Stimulated activated CD8-positive, alpha-beta memory T cell treated with anti-CD3 and anti-CD28 coated beads, Interleukin-15, amount 100 ng/mL, for 48 hours (primary cell): ENCODE measurements at places on chromosomes 12 and 14.

- DNase-seq = no peak
Measured at GRCh38 chr14:52939427-52939826, 11.4 kb downstream of the FERMT2 start.

GRCh38 chr14:61836184-61836583 lies 74.0 kb downstream of the SNAPC1 start:
- no peak for DNase-seq

GRCh38 chr14:24100197-24100981 lies 6.3 kb downstream of the PCK2 start:
- DNase-seq = no peak

- DNase-seq = no peak
Measured at GRCh38 chr12:14577344-14577743, 9.7 kb upstream of the PLBD1 start.

GRCh38 chr14:30156571-30156970 lies 228.9 kb upstream of the PRKD1 start:
- DNase-seq = no peak

- no peak for DNase-seq
Measured at GRCh38 chr12:108806921-108807320, 50.5 kb downstream of the SSH1 start.

DNA sequence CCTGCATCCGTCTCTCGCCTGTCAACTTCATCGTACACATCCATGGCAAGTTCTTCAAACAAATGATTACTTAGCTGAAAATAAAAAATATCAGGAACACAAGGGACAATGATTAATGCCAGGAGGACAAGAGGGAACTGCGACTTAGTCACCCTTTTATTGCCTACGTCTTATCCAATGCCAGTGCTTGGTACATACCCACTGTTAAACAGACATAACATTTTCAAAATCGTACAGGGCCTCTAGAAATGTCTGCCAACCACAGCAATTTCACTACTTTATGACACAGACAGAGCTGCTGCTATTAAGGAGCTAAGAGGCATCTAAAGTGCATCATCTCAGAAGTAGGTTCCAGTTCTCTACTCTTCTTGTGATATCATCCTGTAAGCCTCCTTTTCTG lies 34.6 kb downstream of the GIT2 start:
- no peak for DNase-seq

- DNase-seq = peak; percentile 3
Measured at GRCh38 chr12:68042212-68042699, 53.0 kb downstream of the IFNG-AS1 start.

DNA sequence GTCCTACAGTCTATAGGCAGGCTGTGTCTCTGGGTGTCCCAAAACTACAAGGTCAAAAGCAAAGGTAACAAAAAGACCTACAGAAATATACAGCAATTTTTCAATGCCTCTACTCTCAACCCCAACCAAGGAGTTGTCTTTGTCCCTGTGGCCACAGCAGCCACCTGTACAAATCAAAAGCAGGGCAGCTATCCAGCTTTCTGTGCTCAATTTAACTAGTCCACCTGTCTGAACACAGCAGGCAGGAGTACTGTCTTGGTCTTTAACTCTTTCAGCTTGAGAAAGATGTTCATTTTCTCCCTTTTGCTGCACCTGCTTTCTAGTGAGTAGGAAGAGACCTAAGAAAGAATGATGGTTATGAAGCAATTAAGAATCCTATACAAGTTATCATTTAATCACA lies 19.7 kb downstream of the GDF11 start:
- no peak for DNase-seq

DNA sequence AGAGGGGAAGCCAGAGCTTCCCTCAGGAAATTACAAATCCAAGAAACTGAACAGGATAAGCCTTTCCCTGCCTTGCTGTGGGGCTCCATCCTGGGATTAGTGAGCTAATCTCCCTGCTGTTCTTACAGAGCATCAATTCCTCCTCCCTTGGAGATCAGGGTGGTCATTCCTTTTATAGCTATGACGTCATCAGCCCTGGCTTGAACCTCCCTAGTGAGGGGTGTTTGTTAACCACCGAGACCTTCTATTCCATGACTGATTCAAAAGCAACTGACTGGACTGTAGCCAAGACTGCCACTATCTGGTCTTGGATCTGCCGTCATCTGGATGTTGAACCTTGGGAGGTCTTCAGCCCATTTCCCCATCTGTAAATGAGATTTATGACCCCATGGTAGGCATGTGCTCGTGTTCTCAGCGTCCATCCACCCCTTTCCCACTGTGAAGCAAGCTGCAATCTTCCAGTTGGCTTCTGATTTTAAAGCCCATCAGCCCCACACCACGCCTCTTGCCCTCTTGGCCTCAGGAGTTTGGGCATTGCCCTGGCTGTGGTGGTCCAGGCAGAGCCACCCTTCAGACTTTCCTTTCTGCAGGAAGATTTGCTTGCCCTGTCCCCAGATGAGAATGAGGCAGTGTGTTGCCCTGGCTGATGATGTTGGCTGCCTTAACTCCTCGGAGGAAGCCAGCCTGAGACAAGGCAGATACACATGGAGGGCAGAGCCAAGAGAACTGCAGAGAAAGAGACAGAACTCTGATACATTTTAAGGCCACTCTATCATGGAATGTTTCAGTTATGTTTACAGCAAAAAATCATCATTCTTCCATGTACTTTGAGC lies 59.6 kb upstream of the ACTN1 start:
- no peak for DNase-seq

DNA sequence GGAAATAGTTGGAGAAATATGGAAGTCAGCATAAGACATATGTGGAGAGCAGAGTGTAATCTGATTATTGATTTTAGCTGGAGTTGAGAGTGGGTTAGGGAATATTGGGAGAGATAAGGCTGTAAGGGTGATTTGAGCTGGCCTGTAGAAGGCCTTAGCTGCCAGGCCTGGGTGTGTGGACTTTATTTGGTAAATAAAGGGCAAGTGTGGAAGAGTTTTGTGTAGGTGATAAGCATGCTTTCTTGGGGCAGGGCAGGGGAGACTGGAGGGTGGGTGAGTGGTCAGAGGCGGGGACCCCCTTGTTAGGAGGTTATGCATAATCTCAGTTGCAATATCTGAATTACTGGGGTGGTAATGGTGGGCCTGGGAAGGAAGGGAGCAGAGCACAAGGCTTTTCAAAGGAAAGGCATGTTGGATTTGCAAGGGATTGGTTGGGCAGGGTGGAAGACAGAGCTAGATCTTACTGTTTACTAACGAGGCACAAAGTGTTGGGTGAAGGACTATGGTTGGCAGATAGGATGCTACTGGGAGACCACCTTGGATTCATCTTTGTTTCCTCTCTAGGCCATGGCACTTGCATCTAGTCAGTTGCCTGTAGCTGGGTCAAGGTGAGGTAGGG lies 5.5 kb downstream of the KHNYN start:
- DNase-seq = no peak

DNA sequence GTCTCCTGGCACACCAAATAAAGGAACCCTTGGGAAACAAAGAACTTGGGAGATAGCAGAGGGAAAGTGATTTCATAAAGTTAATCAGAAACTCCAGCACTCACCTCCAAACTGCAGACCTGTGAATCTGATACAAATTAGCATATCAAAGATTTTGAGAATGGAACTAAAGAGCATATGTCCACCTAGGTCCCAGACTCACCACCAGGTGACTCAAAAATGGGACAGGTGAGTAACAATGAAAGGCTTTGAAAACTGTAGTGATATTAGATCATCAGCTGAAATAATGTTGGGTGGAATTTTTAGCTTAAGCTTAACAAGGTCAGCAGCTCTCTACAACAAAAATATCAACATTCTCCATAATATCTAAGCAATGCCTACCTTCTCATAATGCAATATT lies 214.8 kb downstream of the RERGL start:
- DNase-seq = no peak

GRCh38 chr12:98351089-98351488 lies 164.3 kb upstream of the TMPO start:
- DNase-seq = no peak

GRCh38 chr12:60830381-60830780 lies 1234.6 kb downstream of the SLC16A7 start:
- no peak for DNase-seq

DNA sequence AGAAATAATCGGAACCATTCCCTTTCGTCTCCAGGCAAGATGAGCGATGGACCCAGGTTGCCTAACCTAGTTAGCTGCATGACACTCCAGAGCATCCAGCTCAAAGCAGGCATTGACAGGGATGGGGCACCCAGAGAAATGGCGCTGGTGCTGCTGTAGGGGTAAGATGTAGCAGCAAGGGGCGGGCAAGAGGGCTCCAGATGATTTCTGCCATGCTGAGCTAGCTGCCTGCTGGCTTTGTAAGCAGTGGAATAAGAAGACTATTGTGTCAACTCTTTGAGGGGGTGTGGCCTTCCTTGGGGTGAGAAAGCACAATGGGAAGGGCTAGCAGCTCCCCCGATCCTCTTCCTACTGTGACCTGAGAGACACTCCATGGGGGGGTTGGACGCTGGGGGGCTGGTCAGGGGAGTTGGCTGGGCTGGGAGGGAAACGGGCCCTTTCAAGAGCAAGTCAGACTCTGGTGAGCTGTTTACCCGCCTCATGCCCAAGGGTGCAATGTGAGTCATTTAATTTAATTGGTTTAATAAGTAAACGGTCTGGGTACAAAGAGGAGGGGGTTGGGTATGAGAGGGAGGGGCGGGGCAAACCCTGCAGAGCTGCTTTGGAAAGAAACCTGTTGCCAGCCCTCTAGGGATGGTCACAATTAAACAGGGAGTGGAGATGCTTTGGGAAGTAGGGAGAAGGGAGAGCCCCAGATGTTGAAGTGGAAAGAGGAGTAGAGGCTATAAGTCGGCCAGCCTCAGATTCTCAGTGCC lies 50.5 kb downstream of the B4GALNT3 start:
- no peak for DNase-seq

- DNase-seq = no peak
Measured at GRCh38 chr14:55979096-55979495, 139.1 kb upstream of the PELI2 start.

DNA sequence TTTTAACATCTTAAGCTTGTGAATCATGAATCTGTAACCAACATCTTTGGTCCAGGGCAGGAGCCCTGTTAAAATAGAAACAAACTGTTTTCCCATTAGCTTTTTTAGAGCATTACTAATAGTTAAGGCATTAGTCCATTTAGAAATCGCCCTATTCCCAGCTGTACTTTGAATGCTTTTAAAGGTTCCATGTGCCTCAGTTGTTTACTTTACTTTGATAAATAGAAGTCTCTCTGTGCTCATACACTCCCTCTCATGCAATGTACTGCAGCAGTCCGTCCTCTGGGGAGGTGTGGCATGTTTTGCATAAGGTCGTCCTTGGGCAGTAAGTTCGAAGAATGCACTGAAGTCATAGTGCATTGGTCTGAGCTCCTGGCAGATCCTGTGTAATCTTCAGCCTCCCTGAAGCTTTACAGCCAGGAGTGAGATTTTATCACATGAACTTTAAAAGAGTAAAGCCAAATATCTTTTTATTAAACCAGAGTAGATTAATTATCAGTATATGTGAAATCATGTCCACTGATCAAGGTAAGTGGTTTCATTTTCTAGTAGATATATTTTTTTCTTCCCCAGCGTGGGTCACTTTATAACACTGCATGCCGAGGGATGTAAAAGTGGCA lies 134.7 kb downstream of the FGD4 start:
- no peak for DNase-seq

DNA sequence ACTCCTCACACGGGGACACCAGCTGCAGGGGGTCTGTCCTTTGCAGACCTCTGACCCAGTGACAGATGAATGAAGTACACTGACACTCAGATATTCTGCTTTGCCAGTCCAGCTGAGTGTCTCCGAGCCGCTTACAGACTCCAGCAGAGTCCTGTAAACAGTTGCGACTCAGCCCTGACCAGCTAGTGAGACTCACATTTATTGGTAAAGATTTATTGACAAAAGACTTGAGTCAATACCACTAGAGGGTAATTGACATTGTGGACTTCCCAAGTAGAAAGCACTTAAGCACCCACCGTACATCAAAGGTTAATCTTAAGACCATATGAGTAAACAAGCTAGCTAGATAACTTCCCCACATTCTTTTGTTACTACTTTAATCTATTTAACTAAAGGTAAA lies 9.8 kb upstream of the FKBP4 start:
- DNase-seq = no peak

- no peak for DNase-seq
Measured at GRCh38 chr12:57091638-57092528, 3.0 kb downstream of the NAB2 start.
